Stimulated activated CD4-positive, alpha-beta T cell treated with anti-CD3 and anti-CD28 coated beads, Interleukin-2, amount 100 ng/mL, for 48 hours (primary cell): ENCODE measurements at places on chromosomes 1 and 21.

DNA sequence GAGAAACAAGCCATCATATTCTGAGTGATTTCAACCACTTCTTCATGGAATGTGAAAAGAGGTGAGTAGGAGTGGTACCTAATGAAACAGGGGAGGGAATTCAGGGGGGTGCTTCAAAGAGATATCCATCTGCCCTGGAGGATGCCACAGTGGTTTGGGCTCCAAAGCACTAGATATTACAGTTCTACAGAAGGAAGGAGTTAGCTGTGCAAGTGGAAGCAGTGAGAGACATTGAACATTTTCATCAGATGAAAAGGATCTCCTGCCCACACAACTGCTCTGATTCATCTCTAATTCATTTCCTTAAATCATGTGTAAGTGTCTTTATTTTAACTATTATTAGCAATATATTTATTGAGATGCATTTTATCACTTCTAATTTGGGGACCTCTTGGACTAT is 2.8 kb upstream of the RGS5 start:
- DNase-seq: no peak

DNA sequence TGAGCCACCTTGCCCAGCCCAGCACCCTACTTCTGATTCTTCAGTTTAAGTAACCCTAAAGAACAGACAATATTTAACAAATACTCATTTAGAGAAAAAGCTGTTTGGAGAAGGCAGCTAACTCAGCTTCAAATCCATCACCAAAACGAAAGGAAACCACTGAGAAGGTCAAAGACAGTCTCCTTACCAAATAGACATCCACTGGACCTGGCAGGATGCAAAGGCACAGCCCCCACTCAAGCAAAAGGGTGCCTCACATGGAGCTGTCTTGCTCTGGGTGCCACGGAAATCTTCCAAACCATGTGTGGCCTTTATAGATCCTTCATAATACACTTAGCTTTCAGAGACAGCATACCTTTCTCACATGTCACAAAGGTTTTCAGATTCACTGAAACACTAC is 165.5 kb downstream of the RERE start:
- DNase-seq: no peak

DNA sequence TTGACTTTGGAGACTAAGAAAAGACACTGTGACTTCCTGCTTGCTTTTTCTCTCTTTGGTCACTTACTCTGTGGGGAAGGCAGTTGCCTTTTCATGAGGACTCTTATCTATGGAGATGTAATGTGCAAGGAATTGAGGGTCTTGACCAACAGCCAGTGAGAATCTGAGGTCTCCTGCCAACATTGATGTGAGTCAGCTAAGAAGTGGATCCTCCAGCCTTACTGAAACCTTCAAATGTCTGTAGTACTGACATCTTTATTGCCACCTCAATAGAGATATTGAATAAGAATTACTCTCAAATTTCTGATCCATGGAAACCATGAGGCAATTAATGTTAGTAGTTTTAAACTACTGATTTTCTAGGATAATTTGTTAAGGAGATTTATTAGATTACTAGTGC is 598.4 kb downstream of the ADGRL2 start:
- DNase-seq: no peak

- no peak for DNase-seq
These were observed 146.3 kb upstream of the C8B start for GRCh38 chr1:57112148-57112547.

- no peak for DNase-seq
These were observed 3.5 kb downstream of the ERRFI1 start for GRCh38 chr1:8022395-8023286.

GRCh38 chr1:246367041-246367440 is 140.0 kb downstream of the SMYD3 start:
- no peak for DNase-seq

GRCh38 chr21:36547464-36547863 is 67.5 kb upstream of the CLDN14 start:
- DNase-seq: no peak

DNA sequence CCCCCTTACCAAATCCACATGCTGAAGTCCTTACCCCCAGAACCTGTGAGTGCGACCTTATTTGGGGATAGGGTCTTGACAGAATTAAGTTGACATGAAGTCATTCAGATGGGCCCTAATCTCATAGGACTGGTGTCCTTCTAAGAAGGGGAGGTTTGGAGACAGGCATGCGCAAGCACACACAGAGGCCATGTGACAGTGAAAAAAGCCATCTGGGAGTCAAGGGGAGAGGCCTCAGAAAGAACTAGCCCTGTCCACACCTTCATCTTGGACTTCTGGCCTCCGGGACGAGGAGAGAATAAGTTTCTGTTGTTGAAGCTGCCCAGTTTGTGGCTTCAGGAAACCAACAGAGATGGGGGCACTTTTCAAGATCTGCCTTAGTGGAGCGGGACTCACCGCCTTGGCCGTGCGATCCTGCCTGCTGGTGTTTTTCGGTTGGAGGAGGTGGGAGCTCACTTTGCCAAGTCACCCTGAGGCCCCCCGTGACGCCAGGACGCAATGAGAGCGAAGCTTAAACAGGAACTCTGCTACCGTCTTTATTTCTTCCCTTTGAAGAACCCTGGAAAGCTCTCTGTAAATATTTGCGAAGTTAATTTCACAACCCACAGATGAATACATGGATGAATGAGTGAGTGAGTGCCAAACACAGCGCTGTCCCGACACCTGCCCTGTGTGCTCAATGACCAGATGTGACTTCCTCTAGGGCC is 42.5 kb upstream of the C1orf174 start:
- DNase-seq: no peak

DNA sequence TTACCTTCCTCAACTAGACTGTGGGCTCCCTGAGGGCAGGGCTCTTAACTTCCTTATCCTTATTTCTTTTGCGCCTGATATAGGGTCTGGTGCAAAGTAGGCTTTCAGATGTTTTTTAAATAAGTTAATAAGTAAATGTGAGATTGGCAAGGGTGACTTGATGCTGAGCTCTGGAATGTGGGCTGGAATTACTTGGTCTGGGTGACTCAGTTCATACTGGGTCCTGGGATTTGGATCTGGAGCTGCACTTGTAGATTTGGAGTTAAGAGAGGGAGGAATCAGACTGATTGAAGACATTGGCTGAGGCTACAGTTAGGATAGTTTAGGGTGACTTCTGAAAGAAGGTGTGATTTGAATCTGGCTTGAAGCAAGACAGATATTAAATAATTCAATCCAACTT is 190.9 kb downstream of the GIPC2 start:
- no peak for DNase-seq

GRCh38 chr1:119686661-119687060 is 25.1 kb upstream of the PHGDH start:
- no peak for DNase-seq

GRCh38 chr21:31064803-31065202 is 26.5 kb upstream of the KRTAP19-8 start:
- DNase-seq: no peak

DNA sequence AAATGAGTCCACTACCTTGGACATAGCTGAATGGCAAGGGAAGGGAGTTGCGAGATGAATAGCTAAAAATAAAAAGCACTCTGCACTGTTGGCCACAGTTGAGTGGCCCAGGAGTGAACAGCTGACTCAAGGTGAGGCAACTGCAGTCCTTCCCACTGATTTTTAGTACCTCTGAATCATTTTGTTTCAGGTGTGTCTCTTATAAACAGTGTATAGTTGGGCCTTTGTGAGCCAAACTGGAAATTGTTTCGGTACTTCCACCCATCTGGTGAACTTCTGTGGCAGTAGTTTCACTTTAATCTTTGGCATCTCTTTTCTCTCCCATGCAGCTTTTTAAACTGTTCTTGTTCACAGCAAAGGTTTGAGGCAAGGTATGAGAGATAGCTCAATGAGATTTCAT is 122.7 kb downstream of the VAV3 start:
- no peak for DNase-seq

- no peak for DNase-seq
These were observed 119.8 kb upstream of the BACE2 start for GRCh38 chr21:41048145-41048544.

GRCh38 chr1:217456261-217456660 is 174.6 kb downstream of the GPATCH2 start:
- DNase-seq: no peak

GRCh38 chr1:85575363-85575995 is 5.1 kb upstream of the CCN1 start:
- no peak for DNase-seq

DNA sequence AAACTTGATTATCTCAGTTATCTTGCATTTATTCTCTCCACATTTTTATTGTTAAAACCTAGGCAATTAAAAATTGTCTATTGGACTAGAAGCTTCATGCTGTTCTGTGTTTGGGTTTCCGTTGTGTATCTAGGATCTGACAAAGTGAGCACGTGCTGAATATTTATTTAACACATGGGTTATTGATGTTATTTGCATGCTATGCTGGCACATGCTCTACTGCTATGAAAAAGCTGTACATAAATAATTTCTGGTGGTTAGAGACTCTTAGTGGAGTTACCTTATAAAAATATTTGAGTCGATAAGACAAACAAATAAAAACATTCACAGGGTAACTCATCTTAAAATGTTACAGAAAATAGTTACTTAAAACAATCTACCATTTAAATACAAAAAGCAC is 1769.7 kb downstream of the MRPL39 start:
- no peak for DNase-seq

GRCh38 chr1:2330519-2331199 is 60.7 kb downstream of the MORN1 start:
- no peak for DNase-seq

GRCh38 chr1:220878191-220879075 is 810 bp upstream of the HLX start:
- DNase-seq: no peak

GRCh38 chr1:92342401-92342800 is 43.5 kb downstream of the RPAP2 start:
- no peak for DNase-seq

- DNase-seq: no peak
These were observed 1.6 kb downstream of the TMEM50B start for GRCh38 chr21:33478182-33478581.

GRCh38 chr1:75085931-75086330 is 48.3 kb upstream of the LHX8 start:
- DNase-seq: no peak

DNA sequence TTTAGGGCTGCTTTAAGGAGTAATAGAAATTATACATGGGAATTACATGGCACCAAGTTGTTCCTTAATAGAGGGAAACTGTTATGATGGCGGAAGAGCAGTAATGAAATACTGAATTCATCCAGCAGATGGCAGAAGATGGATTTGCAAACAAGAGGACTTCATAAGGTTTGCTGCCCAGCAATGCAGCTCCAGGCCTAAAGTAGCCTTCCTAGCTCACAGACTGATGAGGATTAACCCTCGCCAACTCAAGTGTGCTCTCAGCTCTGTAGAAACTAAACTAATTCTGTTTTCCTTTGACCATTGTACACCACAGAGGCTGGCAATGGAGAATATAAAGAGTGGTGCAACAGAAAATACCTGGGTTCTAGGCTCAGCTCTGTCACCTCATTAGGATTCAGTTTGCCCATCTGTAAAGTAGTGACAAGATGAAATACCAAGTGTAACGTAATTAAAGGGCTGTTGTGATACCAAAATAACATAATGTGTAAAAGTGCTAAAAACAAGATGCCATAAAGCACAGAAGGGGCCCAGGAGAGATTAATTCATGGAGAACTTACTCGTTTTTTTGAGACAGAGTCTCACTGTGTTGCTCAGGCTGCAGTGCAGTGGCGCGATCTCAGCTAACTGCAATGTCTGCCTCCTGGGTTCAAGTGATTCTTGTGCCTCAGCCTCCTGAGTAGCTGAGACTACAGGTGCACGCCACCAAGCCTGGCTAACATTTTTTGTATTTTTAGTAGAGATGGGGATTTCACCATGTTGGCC is 102.4 kb upstream of the SERBP1 start:
- DNase-seq: no peak

DNA sequence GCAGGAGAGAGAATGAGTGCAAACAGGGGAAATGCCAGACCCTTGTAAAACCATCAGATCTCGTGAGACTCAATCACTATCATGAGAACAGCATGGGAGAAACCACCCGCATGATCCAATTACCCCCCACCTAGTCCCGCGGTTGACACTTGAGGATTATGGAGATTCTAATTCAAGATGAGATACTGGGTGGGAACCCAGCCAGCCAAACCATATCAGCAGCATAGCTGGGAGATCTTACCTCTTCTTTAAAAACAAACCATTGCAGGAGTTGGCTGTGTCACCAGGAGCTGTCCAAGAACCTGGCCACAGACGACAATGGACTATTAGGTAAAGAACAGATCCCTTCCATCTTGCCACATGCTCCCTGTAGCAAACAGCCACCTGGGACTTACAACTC is 422.7 kb downstream of the MATN1 start:
- no peak for DNase-seq

DNA sequence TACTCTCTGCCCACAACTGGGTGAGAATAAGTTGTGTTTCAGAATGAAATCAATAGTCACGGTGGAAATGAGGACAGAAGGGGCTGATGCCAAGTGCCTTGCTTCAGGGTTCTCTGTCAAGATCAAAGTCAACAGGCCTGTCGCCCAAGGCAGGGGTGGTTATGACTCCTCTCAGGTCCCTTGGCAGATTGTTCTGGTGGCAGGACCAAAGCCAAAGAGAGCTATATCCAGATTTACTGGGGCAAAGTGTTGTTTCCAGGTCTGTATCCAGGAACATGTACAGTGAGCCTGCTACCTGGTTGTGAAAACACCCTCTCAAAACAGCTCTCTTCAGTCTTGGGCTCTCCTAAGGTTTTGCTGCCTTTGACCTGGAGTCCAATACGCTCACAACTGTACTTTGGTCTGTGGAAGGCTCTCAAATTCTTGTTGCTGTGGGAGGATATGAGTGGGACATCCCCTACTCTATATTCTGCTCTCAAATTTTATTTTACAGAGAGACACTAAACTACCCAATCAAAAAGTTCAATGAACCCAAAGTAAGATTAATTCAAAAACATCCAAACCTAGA is 175.1 kb upstream of the ETV3 start:
- no peak for DNase-seq

GRCh38 chr1:1358433-1359271 is at the start of gene MXRA8:
Gene MXRA8 (minus strand): TSS chr1:1358555. CDS start chr1:1358504, 51 bp downstream.
- DNase-seq: no peak
